ENCODE measurements at places on chromosomes 6 and 20. TPM values are rescaled to one million over a fixed set of nuclear protein-coding genes. Genes with fewer than 3 reads are reported as not detected.

The ADAM33 gene
- total RNA-seq: 0.76 TPM

The ZSCAN16 gene
- 10.7 TPM for total RNA-seq

The ZNF334 gene
- total RNA-seq: 1.7 TPM

The CST5 gene
- not detected for total RNA-seq

The TINAG gene
- total RNA-seq: 0.32 TPM

The TRAPPC3L gene
- under 0.01 TPM for total RNA-seq

The SPEF1 gene
- total RNA-seq: not detected

The STK35 gene
- 16.4 TPM for total RNA-seq

The FGD2 gene
- total RNA-seq: not detected

The DSP gene
- total RNA-seq: 0.46 TPM

The IL17A gene
- not detected for total RNA-seq

The RNF5 gene
- 44.2 TPM for total RNA-seq

The CFB gene
- total RNA-seq: 1.3 TPM

The HSPA1L gene
- 0.76 TPM for total RNA-seq

The LGSN gene
- total RNA-seq: not detected

The REM1 gene
- total RNA-seq: not detected

The ANKEF1 gene
- 1.2 TPM for total RNA-seq

The CYP39A1 gene
- total RNA-seq: 0.15 TPM

The CFAP61 gene
- not detected for total RNA-seq

The ZSWIM3 gene
- total RNA-seq: 6.2 TPM

The C6orf15 gene
- not detected for total RNA-seq

The CAGE1 gene
- total RNA-seq: 0.15 TPM
